Midbrain (tissue), 1 donor: ENCODE measurements at places on chromosomes 2 and 18.

DNA sequence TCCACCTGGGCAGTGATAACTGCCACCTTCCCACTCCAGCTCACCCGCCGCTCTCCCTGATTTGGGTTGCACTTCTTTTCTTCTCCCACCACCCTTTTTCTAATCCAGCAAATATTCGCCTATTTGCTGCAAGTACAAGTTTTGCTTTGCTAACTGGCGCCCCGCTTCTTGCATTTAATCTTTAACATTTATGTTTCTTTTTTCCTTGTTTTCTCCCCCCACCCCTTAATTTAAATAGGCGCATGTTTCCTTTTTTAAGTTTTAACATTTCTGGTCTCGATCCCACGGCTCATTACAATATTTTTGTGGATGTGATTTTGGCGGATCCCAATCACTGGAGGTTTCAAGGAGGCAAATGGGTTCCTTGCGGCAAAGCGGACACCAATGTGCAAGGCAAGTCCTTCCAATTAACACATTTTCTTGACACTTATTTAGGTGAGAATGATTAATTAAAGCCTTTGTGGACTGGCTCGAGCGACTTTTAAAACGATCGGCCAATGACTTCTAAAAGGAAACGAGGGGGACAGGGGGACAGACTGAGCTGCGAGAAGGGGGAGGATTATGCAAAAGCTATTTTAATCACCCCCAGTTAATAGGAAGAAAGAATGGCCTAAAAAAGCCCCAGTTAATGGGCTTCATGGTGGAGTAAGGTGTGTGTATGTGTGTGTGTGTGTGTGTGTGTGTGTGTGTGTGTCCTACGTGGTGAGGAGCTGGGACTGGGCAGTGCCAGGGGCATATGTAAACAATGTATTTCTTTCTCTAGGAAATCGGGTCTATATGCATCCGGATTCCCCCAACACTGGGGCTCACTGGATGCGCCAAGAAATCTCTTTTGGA is 1.6 kb downstream of the TBR1 start:
- DNase-seq = no peak

- DNase-seq = no peak
Measured at GRCh38 chr2:230161184-230161583, 58.6 kb downstream of the SP110 start.

DNA sequence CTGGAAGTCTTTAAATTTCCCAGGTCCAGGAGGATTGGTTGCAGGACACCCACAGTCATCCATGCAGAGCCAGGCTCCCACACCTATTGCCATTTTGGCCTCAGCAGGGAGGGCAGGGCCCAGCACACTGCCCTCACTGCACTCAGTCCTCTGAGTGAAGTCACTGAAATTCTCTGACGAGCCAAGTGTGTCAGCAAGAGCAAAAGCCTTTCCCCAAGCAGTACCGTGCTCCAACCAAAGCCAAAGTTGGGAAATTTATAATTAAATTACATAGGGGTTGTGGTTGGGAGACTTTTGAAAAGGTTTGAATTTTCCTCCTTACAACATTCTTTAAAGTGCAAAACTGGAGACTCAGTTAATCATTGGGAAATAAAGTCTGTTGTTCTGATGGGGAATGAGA is 98.5 kb upstream of the CD226 start:
- no peak for DNase-seq

GRCh38 chr2:151230627-151231140 is 31.0 kb downstream of the RBM43 start:
- DNase-seq = no peak

DNA sequence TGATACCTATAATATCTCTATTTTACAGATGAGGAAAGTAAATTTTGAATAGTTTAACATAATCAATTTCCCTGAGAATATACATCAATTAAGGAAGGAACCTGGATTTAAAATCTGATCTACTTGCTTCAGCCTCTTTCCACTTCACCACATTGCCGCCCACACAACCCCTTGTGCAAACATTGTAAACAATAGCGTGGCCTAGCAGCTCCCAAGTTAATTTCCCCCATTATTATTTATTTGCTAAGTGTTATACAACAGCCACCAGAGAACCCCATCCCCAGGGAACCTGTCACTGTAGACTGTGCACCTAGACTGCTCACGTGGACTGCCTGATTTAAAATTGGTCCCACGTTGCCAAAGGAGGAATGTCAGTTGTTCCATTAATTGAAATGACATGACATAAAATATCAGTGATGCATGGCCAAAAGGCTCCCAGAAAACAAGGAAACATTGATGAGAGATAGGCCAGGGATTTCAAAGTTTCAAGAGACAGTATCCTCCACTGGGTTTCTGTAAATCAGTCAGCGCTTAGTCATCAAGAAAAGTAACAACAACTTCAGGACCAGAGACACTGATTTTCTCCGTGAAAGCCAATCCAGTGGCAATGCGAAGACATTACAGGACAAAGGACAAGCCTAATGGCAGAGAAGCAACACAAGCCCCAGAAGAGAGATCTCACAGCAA is 41.3 kb downstream of the SCG2 start:
- DNase-seq = no peak

- no peak for DNase-seq
Measured at GRCh38 chr2:191512216-191512835, 165.6 kb upstream of the NABP1 start.

DNA sequence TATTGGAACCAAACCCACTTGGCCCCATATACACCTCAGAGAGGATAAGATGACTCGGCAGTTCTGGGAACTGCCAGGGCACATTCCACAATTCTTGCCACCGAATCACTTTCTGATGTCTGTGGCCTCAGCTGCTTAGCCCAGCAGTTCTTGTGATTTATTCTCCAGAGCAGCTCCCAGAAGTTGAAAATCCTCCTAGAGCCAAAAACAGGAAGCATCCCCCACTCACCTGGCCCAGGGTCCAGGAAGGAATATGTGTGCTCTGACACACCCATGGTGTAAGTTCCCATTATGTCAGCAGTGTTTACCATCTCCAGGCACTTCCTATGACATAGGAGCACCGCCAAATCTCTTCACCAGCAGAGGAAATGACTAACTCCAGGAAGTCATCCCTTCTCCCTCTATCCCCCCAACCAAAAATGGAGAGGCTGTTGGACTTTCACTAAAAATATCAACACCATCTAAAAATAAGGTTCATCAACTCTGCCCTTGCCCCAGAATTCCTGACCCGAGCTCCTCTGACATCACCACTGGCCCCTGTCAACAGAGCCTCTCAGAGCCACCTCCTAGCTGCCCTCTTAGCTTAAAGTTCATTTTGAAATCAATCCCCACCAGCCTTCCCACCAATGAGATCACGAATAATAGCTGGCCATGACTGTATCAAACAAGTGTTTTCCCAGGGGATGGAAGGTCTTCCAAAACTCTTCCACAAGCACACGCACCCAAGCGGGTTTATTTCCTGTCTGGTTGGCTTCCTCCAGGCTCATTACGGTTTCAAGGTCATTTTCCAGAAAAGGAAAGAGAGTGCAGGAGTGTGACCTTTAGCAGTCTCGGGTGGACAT is 223.1 kb upstream of the PARD3B start:
- DNase-seq = no peak

DNA sequence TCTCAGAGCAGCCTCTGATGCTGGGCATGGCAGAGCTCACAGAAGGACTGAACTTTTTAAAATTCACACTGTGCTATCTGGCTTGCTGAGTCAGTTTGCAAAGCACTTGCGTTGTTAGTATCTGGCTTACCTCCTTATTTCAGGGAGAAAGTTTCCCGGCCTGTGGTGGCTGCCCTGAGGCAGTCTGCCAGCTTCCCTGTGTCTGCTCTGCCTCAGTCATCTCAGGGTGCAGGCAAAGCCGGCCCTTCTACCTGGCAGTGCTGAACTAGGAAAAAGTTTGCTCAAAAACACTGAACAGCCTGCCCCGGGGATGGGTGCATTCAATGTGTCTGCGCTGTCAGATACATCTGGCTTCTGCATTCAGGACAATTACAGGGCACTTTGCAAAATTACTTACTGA is 90.2 kb upstream of the UXS1 start:
- DNase-seq = no peak

DNA sequence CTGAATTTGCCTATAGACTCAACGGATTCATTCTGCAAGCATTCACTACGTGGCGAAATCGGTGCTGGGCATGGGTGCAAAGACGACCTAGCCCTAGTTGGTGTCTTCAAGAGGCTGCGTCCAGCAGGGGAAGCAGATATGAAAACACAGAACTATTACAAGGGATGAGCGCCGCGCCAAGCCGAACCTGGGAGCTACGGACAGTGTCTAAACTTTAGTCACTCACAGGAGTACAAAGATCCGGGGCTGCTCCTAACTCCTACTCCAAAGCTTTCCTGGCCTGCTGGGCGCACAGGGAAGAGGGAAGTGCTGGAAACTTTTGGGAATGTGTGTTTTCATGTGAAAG is 732 bp upstream of the ANXA4 start:
- DNase-seq = no peak

- DNase-seq = no peak
Measured at GRCh38 chr18:55343396-55344073, 244.5 kb downstream of the TCF4 start.

- no peak for DNase-seq
Measured at GRCh38 chr2:2663401-2664036, 332.4 kb upstream of the MYT1L start.

- peak; percentile 95 for DNase-seq
Measured at GRCh38 chr2:21256006-21256405, 132.2 kb downstream of the TDRD15 start.

GRCh38 chr2:159054032-159054334 is 85.5 kb downstream of the TANC1 start:
- DNase-seq = no peak
